Ureter (tissue), 1 donor: ENCODE measurements at places on chromosomes 11 and 22. TPM values are rescaled to one million over a fixed set of nuclear protein-coding genes. Genes with fewer than 3 reads are reported as not detected.

DNA sequence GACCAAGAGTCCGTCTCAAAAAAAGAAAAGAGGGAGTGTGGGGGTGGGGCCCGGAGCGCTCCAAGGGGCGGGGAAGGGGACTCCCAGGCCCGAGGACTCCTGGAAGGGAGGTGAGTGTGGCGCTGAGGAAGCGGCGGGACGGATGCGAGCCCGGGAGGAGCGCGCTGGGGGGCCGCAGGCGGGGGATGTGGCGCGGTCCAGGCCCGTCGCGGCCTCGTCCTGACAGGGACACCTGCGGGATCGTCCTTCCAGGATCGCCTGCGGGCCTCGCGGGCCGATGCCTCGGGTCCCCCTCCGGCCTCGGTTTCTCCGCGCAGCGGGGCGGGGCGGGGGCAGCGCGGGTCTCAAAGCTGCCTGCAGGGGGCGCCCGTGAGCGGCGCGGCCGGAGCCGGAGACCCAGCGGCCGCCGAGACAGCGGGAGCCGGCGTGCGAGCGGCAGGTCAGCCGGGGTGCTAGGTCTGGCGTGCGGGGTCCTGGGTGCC is 3.8 kb upstream of the ADORA2A start:
- no peak for DNase-seq

GRCh38 chr22:28917747-28918549 is 34.6 kb downstream of the ZNRF3 start:
- no peak for DNase-seq

- DNase-seq, result no peak
These were observed 1.4 kb downstream of the OSM start for GRCh38 chr22:30265131-30265720.

DNA sequence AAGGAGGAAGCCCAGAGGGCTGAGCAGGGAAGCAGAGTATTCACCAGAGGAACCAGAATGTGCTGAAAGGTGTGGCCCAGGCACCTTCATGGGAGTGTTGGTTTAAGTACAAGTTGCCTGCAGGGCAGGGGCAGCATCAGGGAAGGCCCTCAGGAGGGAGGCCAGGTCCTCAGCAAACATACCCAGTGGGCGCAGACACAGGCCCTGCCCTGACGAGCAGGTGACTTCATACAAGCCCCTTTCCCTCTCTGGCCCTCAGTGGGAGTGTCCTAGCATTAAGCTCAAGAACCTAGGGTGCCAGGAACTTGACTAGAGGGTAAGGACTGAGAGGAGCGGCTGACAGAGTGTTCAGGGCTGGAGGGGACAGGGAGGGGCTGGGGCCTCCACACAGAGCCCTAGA is 7.5 kb upstream of the CASTOR1 start:
- DNase-seq, result no peak

DNA sequence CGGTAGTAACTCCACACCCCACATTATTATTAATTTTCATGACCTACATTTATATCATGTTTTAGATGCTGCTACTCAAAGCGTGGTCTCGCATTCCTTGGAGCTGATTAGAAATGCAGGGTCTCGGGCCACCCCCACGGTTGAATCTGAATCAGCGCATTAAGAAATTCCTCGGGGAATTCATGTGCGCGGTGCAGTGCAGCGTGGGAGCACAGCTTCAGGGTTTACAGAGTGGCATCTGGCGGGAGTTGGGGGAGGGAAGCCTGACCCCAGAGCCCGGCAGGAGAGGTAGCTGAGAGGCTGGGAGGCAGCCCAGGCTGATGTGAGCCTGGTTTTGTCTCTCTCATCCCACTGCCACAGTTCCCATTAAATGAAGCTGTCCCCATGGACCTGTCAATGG is 48.1 kb upstream of the DAGLA start:
- DNase-seq, result no peak

DNA sequence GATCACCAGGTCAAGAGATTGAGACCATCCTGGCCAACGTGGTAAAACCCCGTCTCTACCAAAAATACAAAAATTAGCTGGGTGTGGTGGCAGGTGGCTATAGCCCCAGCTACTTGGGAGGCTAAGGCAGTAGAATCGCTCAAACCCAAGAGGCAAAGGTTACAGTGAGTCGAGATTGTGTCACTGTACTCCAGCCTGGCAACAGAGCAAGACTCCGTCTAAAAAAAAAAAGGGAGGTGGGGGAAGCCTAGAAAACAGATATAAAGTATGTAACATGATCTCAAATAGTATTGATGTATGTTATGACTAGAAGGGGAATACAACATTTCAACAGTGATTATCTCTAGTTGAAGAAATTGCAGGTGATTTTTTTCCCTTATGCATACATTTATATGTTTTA is 61.4 kb downstream of the SLC1A2 start:
- no peak for DNase-seq

- DNase-seq, result no peak
These were observed 3.4 kb downstream of the PTGDR2 start for GRCh38 chr11:60852117-60852981.

- no peak for DNase-seq
These were observed 14.7 kb downstream of the TRIM3 start for GRCh38 chr11:6459099-6459450.

DNA sequence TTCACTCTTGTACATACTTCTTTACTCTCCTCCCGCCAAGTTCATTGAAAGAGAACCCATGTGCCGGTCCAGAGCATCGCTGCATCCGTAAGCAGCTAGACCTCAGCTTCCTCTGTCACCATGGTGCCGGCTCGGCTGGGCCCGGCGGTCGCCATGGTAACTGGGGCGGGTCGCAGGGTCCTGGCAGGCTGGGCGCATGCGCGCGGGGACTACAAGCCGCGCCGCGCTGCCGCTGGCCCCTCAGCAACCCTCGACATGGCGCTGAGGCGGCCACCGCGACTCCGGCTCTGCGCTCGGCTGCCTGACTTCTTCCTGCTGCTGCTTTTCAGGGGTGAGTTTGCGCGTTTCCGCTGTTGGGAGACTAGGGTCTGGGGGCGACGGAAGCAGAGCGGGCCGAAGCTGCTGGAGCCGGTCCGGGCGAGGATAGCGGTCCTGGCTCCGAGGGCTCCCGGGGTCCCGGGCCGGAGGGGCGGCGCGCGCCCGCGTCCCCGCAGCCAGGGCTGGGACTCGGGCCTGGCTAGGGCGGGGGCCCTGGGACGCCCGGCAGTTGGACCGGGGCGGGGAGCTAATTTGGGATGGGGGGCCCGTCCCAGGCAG is at the start of gene JAM3:
TSS of gene JAM3 (plus strand) at position 244 of the 597 bp plus-strand sequence. CDS start at position 256, 12 bp downstream.
- DNase-seq, result peak; percentile 92

DNA sequence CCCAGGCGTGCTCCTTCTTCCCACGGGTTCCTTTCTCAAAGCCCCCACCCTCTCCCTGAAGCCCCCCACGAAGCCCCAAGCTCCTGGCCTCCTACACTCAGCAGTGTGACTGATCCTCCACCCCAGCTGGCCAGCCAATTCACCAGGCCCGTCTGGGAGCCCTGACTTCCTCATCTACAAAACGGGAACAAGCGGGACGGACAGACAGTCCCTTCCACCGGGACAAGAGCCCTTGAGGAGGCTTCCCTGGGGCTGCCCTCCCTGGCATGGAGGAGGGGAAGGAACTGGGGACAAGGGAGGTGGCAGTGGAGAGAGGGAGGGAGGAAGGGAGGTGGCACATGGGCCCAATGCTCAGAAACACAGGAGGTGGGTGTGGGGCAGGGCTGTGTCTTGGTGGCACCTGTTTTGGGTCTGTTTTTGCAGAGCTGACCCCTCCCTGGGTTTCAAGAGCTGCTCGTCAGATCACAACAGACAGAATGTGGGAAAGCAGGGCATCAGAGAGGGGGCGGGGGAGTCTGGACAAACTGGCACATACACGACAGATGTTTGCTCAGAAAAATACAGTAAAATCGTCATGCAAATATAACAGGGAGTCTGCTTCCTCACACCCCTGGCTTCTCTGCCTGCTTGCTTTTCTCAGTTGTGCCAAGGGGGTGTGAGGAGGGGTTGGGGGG is 56.8 kb downstream of the ELFN2 start:
- no peak for DNase-seq

GRCh38 chr11:110038201-110038600 is 55.0 kb upstream of the ZC3H12C start:
- no peak for DNase-seq

DNA sequence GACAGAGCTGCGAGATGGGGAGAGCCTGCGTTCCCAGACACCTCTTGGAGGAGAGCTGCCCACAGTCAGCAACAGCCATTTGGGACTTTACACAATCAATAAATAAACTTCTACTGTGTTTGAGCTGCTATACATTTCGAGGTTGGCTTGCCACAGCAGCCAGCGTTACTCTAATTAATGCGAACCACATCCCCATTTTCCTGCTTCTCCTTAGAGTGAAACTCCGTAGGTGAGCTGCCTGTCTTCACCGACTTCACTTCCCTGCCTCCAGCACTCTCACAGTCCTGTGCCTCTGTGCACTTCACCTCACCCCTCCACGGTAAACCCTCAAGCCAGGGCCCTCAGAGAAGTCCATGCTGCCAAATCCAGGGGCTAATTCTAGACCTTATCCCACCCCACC is 5.9 kb upstream of the SLC22A12 start:
- no peak for DNase-seq

DNA sequence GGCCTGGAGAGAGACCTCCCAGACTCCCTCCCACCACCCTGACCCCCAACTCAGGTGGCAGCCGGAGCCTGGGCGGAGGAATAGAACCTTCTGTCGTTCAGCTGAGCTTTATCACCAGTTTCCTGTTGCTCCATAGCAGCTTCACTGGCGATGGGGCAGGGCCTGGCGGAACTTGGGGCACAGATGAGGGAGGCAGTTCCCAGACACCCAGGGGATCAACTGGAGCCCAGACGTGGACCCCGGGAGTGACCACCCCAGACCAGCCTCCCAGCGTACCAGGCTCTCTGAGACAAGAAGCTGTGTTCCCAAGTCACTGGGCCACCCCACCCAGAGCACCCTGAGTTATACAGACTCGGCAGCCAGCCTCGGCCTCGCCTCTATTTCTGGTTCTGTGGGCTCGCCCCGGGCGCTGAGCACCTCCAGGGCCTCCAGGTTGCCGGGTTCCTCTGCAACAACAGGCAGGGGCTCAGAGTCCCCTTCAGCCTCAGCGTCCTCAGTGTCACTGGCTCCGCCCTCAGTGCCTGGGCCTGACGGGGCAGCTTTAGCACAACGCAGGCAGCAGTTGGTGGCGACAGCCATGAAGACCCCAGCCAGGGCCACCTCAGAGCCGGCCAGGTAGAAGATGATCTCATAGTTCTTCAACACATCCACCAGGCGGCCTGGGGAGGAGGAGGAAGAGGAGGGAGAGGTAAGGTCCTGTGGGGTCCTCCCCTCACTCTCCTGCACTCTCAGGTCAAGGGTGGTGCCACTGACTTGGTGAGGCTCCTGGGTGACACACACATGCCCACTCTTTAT is 5.7 kb downstream of the SLC16A8 start:
- no peak for DNase-seq

DNA sequence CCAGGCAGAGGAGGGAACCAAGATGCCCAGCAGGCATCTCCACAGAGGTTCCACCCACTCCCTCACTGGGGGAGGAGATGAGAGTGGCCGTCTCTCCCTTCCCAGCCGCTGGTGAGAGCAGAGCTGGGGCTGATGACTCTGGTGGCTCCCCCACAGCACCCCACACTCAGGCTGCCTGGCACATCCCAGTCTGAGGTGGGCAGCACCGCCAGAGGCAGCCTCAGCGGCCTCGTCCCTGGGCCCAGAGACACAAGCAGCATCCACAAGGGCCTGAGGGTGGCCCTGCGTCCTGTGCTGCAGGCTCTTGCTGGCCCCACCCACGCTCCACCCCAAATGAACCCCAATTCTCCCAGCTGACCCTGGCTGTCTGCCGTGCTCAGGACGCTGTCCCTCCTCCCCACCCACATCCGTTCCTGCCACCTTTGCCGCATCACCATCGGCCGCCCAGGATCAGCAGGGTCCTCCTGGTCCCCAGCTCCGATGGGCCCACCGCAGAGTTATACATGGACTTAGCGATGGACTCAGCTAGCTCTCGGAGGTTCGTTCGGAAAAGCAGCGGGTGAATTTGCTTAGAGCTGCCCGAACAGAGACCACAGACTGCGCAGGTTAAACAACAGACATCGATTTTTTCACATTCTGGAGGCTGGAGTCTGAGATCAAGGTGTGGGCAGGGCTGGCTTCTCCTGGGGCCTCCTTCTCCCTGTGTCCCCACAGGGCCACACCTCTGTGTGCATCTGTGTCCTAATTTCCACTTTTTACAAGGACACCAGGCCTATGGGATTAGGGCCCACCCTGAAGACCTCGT is 20.2 kb upstream of the CTSD start:
- DNase-seq, result no peak

DNA sequence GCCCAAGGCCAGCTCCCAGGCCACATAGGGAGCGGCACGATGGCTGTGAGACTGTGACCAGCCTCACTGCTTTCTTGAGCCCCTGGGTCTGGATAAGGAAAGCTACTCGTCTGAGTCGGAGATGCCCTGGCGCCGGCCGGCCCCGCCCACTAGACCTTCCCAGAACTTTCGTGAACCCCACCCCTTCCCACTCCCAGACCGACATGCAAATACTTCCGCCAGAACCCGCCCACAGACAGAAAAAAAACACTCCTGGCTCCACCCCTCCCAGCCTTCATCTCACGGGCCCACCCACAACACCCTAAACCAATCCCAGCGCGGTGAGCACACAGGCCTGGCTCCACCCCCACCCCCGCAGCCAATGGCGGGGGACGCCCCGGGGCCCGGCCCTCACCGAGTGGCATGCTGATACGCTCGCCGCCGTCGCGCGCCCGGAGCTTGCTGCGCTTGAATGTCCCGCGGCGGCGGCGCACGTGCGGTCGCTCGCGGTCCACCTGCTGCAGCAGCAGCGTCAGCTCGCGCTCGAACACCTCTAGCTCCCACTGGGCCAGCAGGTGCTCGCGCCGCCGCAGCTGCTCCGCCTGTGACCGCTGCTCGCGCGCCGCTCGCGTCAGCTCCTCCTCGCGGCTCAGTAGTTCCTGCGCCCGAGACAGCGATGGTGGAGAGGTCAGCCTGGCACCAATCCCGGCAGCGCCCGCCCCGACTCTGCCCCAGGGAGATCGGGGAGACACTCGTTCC is 7.0 kb downstream of the MAP3K11 start:
- DNase-seq, result peak; percentile 94

The ZDHHC13 gene
- total RNA-seq, result 44.1 TPM

The MS4A7 gene
- 33.2 TPM for total RNA-seq

The SLN gene
- 0.57 TPM for total RNA-seq

The SLC22A25 gene
- not detected for total RNA-seq

The CCDC88B gene
- total RNA-seq, result 17.1 TPM

The MUC6 gene
- not detected for total RNA-seq

The DERL3 gene
- total RNA-seq, result 11.4 TPM

The NOL12 gene
- total RNA-seq, result 36.8 TPM

The PRG3 gene
- not detected for total RNA-seq

The IGLL5 gene
- total RNA-seq, result 34.5 TPM
